ENCODE measurements at places on chromosomes 12 and 14.

GRCh38 chr14:100623557-100623956, 36.3 kb upstream of the BEGAIN start:
- no peak for DNase-seq

DNA sequence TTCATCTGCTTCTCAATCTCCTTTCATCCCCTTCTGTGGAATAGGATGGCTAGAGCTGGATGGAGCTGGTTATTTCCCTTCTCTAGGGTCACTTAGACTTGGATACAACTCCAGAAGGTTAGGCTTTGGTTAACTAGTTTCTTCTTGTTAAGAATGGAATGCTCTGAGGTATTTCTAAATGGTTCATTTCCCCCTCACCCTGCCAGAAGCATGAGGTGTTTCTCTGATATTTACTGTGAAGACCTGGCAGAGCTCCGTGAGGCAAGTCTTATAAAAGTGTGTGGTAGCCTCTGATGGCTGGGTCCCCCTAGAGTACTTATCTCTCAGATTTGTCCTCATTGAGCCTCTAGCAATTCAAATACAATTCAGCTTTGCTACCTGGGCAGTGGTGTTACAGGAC, 207.9 kb downstream of the SLC16A7 start:
- no peak for DNase-seq

DNA sequence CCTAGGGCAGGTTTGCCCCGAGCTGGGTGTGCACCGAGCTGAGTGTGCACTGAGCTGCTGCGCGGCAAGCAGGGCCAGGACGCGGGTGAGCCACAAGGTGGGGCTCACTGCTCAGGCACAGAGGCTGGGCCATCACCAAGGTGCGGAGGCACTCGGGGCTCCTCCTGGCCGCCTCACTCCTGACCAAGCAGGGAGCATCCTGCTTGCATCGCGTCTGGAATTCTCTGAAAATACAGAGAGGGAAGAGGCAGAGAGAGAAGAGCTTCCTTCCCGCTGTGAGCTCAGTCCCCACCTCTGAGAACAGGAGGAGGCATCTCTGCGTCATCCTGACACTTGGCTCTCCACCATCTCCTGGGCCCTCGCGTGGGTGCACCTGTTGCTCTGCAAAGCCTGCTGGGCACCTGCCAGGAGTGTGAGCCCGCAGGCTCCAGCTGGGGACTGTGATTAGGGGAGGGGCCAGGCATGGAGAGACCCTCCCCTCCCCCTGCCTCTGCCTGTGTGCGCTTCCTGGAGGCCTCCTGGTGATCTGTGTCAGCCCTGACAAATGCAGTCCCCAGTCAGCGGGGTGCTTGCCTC, 116.3 kb downstream of the GLT1D1 start:
- peak; percentile 59 for DNase-seq

GRCh38 chr12:122265886-122266229, 436 bp downstream of the VPS33A start:
- no peak for DNase-seq

DNA sequence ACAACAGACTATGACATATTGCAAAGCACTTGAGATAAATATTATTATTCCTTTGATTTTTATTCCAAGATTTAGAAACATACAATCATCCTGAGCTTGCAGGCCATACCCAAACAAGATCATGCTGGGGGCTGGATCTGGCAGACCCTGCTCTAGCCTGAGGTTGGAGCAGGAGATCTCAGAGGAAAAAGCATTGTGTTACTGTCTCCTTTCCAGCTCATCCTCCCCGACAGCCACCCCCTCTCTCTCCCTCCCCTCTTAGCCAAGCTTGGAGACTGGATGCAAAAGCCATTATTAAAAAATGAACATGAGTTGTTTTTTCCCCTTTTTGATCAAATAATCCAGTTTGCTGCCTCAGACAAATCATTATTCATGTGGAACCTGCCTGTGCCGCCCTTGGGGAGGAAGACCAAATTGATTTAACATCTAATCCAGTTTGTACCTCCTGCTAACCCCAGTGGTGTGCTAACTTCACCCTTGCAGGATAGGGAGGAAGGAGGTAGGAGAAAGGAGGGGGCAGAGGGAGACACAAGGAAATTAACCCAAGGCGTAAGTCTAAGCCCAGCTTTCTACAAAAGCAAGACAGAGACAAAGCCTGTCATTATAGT, 565.8 kb upstream of the TBX3 start:
- peak; percentile 55 for DNase-seq

GRCh38 chr12:62882140-62882539, 52.8 kb downstream of the PPM1H start:
- DNase-seq, result no peak

- no peak for DNase-seq
Observed at GRCh38 chr14:34350903-34351302, 111.1 kb downstream of the SPTSSA start.

- DNase-seq, result peak; percentile 90
Observed at GRCh38 chr14:60723907-60724618, at the start of gene SIX4. TSS of gene SIX4 (minus strand) at chr14:60724351. CDS start at chr14:60724074, 277 bp downstream.

GRCh38 chr12:120119271-120119973, 2.9 kb upstream of the RAB35 start:
- DNase-seq, result no peak

- DNase-seq, result no peak
Observed at GRCh38 chr12:1201886-1202285, 210.9 kb downstream of the ERC1 start.

Data from right hindlimb (tissue), 1 donor.